ENCODE measurements at places on chromosomes 6 and 20. TPM values are rescaled to one million over a fixed set of nuclear protein-coding genes. Genes with fewer than 3 reads are reported as not detected.

- DNase-seq, result no peak
Observed at GRCh38 chr6:971981-972640, 279.2 kb upstream of the EXOC2 start.

- DNase-seq, result no peak
Observed at GRCh38 chr6:96856856-96857255, 19.6 kb upstream of the GPR63 start.

DNA sequence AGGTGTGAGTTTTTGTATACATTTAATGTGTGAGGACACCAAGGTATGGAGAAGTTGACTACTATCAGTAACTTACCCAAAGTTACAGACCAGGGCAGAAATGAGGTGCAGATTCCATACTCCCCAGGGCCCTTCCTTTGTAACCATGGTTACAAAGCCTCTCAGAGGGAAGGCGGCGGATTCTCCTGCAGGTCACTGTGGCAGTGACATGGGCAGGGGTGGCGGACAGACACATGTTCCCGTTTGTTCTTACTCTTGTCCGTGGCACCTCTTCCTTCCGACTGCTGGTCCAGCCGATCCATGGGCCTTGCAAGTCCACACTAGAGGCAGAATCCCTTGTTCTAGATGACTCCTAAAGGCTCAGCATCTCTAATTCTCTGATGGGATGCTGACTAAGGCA lies 43.0 kb downstream of the PDYN start:
- no peak for DNase-seq

- DNase-seq, result no peak
Observed at GRCh38 chr6:29758761-29759160, 35.5 kb downstream of the HLA-F start.

DNA sequence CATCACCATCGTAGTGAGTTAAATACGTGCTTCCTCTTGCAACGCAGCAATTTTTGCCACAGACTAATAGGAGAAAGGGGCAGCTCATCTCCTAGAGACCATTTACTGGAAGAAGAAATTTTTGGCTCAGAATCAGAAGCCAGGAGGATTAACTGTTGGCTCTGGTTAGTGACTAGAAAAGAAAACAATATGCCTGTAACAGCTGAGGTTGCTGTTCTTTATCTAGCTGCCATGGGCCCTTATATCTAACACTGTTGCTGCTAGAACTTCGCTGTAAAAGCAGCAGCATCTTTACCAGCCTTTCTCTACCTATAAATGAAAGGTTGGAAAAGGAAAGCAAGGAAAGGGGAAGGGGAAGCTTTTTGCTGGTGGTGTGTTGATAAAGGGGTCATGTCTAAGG lies 65.9 kb downstream of the FAM135A start:
- DNase-seq, result no peak

The MMP24 gene
- total RNA-seq, result 0.50 TPM

The LY6G6F gene
- not detected for total RNA-seq

Data from SJSA1 (cell line).